Spleen (tissue), 13 donors: ENCODE measurements at places on chromosomes 13 and 19. TPM values are rescaled to one million over a fixed set of nuclear protein-coding genes. Genes with fewer than 3 reads are reported as not detected.
A peak's percentile ranks its signal among the peaks of the same experiment; 100 is the strongest.

The YIF1B gene
- 34.8 TPM for total RNA-seq

The MICOS13 gene
- total RNA-seq, result 38.7 TPM

The ZIC2 gene
- not detected for total RNA-seq

GRCh38 chr19:2270423-2271233 is 11.3 kb downstream of the PEAK3 start:
- H3K36me3 ChIP-seq, result peaks cover 30% of the 10 kb centered on the region
- peak; percentile 96 for DNase-seq
- H3K4me1 ChIP-seq, result peaks cover 49% of the 10 kb centered on the region
- no peaks in the 10 kb centered on the region for H3K27me3 ChIP-seq

GRCh38 chr19:52665529-52665928 is 27.4 kb upstream of the ZNF83 start:
- no peaks in the 10 kb centered on the region for H3K4me1 ChIP-seq
- no peaks in the 10 kb centered on the region for H3K27me3 ChIP-seq
- H3K36me3 ChIP-seq, result peaks cover 2% of the 10 kb centered on the region
- no peak overlapping the region for H3K4me3 ChIP-seq

GRCh38 chr19:18001777-18002345 is 6.1 kb upstream of the ARRDC2 start:
- H3K4me3 ChIP-seq, result peak overlapping the region; percentile 77
- no peaks in the 10 kb centered on the region for H3K27me3 ChIP-seq
- no peak for DNase-seq
- H3K4me1 ChIP-seq, result peaks cover 37% of the 10 kb centered on the region

GRCh38 chr19:34393031-34393430 is 11.2 kb upstream of the PDCD2L start:
- no peaks in the 10 kb centered on the region for H3K4me1 ChIP-seq
- no peaks in the 10 kb centered on the region for H3K27me3 ChIP-seq
- DNase-seq, result no peak
- H3K4me3 ChIP-seq, result no peak overlapping the region
- H3K27ac ChIP-seq, result no peak overlapping the region

DNA sequence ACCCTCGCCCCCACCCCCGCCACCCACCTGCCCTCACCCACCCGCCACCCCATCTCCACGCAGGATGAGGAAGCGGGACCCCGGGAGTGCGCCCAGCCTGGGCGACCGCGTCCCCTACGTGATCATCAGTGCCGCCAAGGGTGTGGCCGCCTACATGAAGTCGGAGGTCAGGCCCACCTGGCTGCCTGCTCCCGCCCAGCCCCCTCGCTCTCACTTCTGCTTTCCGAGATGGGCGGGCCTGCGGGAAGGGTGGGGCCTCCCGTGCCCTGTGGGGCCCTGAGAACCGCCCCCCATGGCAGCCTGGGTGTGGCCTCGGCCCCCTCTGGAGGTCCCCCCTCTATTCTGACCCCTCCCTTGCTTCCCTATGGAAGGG is 3.1 kb upstream of the SPIB start:
- H3K36me3 ChIP-seq, result no peaks in the 10 kb centered on the region
- peak overlapping the region; percentile 82 for H3K27ac ChIP-seq
- no peak overlapping the region for H3K4me3 ChIP-seq
- H3K27me3 ChIP-seq, result no peaks in the 10 kb centered on the region
- peak; percentile 97 for DNase-seq

- DNase-seq, result no peak
- peaks cover 28% of the 10 kb centered on the region for H3K4me1 ChIP-seq
- no peak overlapping the region for H3K4me3 ChIP-seq
- peaks cover 45% of the 10 kb centered on the region for H3K36me3 ChIP-seq
Measured at GRCh38 chr19:51101171-51101865, 6.9 kb downstream of the CTU1 start.
